Stomach (tissue), 19 donors: ENCODE measurements at places on chromosomes 12 and 14.

DNA sequence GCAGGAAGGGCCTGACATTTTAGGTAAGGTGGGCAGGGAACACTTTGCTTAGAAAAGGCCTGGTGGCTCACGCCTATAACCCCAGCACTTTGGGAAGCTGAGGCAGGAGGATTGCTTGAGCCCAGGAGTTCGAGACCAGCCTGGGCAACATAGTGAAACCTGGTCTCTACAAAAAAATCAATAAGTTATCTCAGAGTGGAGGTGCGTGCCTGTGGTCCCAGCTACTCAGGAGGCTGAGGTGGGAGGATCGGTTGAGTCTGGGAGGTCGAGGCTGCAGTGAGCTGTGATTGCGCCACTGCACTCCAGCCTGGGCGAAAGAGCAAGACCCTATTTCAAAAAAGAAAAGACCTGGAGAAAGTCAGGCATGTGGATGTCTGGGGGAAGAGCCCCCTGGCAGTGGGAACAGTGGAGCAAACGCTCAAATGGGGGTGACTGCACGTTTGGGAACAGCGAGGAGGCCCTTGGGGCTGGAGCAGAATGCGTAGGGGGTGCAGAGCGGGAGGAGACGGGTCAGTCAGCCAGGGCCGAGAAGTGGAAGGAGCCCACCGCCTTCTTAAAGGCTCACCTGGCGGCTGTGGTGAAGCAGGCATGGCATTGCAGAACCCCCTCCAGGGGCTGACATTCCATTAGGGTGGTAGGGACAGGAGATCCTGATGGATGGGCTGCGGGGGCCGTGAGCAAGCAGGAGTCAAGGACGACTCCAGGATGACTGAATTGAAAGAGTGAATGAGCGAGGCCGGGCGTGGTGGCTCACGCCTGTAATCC is 6.2 kb upstream of the KIF26A start:
- no peak overlapping the region for H3K27ac ChIP-seq
- peaks cover 28% of the 10 kb centered on the region for H3K4me1 ChIP-seq

GRCh38 chr14:29607169-29607568 is 320.5 kb downstream of the PRKD1 start:
- H3K27me3 ChIP-seq = no peaks in the 10 kb centered on the region
- H3K4me1 ChIP-seq = no peaks in the 10 kb centered on the region
- no peak overlapping the region for H3K27ac ChIP-seq
- no peak overlapping the region for H3K4me3 ChIP-seq

DNA sequence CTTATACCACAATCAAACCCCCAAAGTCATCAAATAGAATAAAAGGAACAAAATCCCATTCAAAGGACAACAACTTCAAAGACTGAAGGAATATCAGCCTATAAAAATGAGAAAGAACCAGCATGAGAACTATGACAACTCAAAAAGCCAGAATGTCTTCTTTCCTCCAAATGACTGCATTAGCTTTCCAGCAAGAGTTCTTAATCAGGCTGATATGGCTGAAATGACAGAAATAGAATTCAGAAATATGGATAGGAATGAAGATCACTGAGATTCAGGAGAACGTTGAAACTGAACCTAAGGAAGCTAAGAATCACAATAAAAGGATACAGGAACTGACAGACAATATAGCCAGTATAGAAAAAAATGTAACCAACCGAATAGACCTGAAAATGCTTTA is 109.5 kb downstream of the SINHCAF start:
- no peak overlapping the region for H3K27ac ChIP-seq
- H3K4me1 ChIP-seq = no peaks in the 10 kb centered on the region
- no peaks in the 10 kb centered on the region for H3K36me3 ChIP-seq
- no peak overlapping the region for H3K4me3 ChIP-seq

DNA sequence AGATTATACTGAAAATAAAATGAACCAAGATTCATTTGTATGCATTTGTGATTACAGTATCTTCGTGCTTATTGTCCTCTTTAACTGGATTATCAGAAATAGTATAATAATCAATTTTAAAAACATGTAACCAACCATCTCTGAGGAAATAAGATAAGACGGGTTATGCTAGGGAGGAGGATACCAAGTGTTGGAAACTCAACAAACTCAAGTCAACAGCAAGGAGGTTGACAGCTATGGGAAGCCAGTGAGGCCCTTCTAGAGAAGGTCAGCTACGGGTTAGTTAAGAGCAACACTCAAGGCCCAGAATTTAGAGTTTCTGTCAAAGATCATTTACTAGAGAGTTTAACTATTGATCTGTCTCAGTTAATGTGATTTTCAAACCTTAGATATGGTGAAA is 137.2 kb downstream of the PDZRN4 start:
- no peaks in the 10 kb centered on the region for H3K4me1 ChIP-seq
- H3K4me3 ChIP-seq = no peak overlapping the region
- H3K27ac ChIP-seq = no peak overlapping the region

DNA sequence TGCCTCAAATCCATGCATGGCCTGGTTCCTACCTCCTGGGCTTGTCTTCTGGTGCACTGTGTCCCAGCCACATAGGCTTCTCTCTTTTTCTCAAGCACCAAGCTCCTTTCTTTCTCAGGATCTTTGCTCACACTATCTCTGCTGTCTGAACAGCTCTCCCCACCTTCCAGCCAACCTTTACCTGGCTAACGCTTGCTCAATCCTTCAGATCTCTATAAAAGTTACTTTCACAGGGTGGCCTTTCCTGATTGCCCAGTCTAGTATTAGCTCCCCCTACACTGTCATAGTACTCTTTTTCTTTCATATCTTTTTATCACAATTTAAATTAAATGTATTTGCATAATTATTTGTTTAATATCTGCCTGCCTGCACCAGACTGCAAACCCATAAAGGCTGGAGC is 3.8 kb downstream of the PARP11 start:
- no peaks in the 10 kb centered on the region for H3K36me3 ChIP-seq
- H3K4me3 ChIP-seq = no peak overlapping the region
- DNase-seq = no peak
- no peaks in the 10 kb centered on the region for H3K27me3 ChIP-seq

DNA sequence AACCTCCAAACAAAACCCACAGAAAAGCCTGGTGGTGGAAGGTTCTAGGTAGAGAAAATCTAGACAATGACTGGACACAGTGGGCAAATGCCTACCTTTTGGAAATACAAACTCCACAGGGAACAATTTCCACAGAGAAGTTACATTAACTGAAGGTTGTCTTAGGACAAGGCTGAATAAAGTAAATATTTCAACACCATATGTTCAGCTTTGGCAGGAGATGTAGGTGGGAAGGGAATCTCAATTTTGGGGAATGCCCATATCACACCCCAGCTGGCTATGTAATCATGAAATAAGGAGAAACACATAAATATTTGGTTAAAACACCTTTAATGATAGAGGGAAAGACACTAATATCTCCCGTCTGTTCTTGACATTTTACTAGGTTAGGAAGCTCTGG is 5.4 kb downstream of the SALL2 start:
- H3K36me3 ChIP-seq = no peaks in the 10 kb centered on the region
- no peaks in the 10 kb centered on the region for H3K27me3 ChIP-seq
- peaks cover 6% of the 10 kb centered on the region for H3K4me1 ChIP-seq
- H3K4me3 ChIP-seq = no peak overlapping the region

DNA sequence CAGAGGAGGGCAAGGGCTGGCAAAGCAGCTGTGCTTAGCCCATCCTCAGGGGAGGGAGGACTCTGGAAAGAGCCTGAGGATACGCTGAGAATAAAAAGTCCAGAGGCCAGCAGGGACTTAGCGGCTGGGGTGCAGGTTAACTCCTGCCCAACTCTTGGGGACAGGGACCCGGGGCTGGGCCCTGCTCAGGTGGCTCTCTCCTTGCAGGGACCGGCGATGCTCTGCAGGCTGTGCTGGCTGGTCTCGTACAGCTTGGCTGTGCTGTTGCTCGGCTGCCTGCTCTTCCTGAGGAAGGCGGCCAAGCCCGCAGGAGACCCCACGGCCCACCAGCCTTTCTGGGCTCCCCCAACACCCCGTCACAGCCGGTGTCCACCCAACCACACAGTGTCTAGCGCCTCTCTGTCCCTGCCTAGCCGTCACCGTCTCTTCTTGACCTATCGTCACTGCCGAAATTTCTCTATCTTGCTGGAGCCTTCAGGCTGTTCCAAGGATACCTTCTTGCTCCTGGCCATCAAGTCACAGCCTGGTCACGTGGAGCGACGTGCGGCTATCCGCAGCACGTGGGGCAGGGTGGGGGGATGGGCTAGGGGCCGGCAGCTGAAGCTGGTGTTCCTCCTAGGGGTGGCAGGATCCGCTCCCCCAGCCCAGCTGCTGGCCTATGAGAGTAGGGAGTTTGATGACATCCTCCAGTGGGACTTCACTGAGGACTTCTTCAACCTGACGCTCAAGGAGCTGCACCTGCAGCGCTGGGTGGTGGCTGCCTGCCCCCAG is 2.8 kb downstream of the B3GNT4 start:
- no peak overlapping the region for H3K27ac ChIP-seq
- peaks cover 41% of the 10 kb centered on the region for H3K36me3 ChIP-seq
- peaks cover 20% of the 10 kb centered on the region for H3K4me1 ChIP-seq
- DNase-seq = no peak
- H3K27me3 ChIP-seq = no peaks in the 10 kb centered on the region

GRCh38 chr12:64532734-64533351 is 77.5 kb upstream of the RASSF3 start:
- H3K4me1 ChIP-seq = no peaks in the 10 kb centered on the region
- H3K27me3 ChIP-seq = no peaks in the 10 kb centered on the region
- DNase-seq = no peak
- H3K27ac ChIP-seq = no peak overlapping the region
- H3K4me3 ChIP-seq = no peak overlapping the region
